Esophagus squamous epithelium (tissue), 5 donors: ENCODE measurements at places on chromosomes 1 and 21.

DNA sequence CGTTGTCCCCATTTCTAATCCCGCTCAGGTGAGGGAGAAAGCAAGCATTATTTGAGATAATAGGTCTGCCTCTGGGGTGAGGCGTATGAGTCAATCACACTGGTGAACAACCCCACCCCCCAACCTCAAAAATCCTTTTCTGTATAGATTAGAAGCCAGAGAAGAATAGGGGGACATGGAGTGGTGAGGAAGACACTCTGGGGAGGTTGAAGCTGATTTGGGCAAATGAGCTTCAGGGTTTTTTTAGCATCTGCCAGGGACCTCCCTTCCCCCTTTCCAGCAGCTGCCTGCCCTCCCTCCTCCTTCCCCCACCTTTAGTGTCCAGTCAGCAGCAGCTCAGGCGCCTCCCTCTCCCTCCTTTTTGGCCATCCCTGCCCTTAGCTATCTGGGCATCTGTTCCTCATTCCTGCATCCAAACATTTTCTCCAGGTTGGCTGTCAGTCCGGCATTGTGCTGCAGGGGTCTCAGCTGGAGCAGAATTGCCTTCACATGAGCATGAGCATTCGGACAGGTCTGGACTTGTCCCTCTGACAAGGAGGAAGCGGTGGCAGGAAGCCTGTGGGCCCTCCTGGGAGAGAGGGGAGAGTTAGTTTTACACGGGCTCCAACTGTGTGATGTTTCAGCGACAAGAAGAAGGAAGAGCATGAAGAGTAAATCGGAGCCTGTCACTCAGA, 30.8 kb upstream of the PTGFRN start:
- no peak for DNase-seq

DNA sequence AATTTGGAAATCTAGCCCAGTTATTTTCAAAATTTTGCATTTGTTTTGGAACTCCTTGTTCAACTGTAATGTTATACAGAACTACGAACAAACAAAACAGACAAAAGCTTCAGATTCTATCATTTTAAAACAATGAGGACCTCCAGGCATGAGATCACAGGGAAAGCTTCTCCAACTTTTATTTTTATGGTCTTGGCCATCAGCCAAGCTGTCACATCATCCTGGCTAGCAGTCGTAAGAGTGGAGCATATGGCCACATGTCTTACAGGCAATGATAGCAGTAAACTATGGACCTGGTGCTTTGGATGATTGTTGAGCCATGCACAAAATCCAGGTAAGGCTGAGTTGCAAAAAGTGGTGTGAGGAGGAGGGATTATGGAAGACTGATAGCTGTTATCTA, 299.6 kb downstream of the LMX1A start:
- no peak for DNase-seq

- no peak for DNase-seq
Observed at GRCh38 chr1:186757851-186758250, 70.9 kb upstream of the PLA2G4A start.

- DNase-seq = no peak
Observed at GRCh38 chr1:73500154-73500553, 697.8 kb downstream of the LRRIQ3 start.

DNA sequence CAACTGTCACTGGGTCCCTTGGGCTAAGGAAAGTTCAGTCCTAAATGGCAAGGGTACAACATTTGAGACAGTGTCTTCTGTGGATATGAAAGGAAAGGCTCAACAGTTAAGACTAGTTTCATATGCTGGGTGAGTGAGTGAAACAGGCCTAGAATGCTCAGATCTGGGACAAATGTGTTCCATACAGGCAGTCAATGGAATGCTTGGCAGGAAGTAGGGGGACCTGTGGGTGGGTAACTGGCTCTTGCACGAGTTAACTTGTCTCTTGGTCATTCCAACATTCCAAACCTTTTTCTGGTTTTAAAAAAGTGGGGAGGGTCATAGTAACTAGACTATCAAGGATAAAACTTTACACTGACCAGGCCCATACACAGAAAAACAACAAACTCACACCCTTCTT, 17.8 kb upstream of the ADAM30 start:
- no peak for DNase-seq

GRCh38 chr1:25065795-25066238, 135.7 kb upstream of the RUNX3 start:
- no peak for DNase-seq

- no peak for DNase-seq
Observed at GRCh38 chr1:26012864-26013263, 8.7 kb upstream of the EXTL1 start.

DNA sequence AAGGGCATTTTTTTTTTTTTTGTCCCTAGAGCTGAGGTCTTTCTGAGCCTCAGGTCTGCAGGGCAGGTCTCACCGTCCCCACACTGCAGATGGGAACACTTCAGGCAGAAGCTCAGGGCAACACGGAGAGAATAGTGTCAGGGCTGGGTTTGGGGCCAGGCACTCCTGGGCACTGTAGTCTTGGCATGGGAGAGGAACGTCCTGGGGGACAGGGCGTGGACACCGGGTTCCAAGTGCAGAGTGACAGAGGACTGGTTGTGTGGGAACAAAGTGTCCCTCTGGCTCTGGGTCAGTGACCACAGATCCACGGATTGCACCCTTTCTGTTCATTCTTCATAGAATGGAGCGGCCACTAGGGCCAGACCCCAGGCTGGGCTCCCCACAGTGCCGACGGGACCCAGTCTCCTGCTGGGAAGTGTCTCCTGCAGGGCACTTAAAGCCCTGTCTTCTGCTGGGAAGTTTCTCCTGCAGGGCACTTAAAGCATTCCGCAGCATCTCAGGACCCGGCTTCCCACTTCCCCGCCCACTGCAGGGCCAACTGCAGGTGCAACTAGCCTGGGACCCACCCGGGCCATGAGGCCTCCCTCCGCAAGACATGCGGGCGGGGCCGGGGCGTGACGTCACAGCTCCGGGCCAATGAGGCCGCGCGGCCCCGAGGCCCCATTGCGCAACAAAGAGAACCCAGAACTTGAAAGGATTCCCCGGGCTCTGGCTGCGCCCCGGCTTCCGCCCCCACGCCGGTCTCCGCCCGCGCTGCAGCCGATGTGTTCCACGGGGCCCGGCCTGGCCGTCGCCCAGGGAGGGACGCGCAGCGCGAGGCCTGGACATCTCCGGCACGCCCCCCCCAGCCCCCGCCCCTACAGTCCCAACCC, 1.2 kb downstream of the GPR153 start:
- DNase-seq = no peak

- DNase-seq = no peak
Observed at GRCh38 chr1:161298116-161298515, 11.7 kb downstream of the MPZ start.

DNA sequence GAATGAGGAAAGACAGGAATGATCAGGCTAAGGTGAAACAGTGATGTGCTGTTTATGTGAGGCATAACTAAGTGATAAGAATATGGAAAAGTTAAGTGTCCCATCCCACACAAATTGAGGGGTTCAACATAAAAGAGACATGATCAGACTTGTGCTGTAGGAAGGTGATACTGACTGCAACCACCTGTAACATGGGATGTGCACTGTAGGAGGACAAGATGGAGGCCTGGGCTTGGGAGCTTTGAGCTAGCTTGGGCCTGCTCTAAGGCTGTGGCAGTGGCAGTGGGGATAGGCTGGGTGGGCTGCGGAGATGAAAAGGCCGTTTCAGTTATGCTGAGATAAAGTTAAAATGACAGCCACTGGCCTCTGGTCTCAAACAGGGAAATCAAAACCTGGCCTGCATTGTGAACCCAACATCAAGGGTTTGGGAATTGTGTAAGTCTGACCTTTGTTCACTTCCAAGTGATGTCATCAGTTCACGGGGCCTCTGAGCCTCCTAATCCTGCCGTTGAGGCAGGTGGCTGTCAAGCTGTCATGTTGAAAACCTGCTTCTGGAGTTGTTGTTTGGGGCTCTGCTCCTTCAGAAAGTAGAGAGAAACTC, 61.2 kb upstream of the TENT5C start:
- no peak for DNase-seq

DNA sequence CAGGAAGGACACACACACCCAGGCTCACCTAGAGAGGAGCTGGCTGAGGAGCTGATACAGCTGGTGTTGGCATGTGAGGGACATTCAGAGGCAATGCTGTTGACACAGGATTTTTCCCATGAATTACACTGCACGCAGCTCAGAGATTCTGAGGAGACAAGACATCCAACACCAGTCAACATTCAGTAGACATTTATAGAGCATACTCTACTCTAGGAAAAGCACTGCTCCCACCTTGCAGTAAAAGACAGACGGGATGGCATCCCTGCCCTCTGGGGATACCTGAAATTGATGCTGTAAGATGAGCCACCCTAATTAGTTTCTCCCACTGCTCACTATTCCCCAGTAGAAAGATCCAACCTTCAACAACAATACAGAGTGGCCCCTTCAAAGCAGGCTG, 5.1 kb downstream of the LYPD8 start:
- no peak for DNase-seq

- DNase-seq = no peak
Observed at GRCh38 chr1:1908506-1908791, 6.6 kb upstream of the CALML6 start.

DNA sequence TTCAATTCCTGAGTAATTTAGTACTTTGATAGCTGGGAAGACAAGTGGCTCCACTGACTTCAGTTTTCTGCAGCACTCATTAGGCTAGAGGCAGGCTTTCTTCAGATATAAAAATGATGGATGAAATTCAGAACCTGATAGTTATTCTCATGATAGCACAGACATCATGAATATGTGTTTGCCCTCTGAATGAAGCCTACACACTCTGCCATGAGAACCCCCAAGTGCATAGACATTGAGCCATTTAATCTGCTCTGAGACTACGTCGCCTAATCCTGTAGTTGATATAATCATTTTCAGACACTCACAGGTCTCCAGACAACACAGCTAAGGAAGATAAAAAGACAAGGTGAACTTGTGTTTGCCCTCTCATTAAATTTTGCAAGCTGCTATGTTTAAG, 566.1 kb downstream of the AMY1C start:
- no peak for DNase-seq

DNA sequence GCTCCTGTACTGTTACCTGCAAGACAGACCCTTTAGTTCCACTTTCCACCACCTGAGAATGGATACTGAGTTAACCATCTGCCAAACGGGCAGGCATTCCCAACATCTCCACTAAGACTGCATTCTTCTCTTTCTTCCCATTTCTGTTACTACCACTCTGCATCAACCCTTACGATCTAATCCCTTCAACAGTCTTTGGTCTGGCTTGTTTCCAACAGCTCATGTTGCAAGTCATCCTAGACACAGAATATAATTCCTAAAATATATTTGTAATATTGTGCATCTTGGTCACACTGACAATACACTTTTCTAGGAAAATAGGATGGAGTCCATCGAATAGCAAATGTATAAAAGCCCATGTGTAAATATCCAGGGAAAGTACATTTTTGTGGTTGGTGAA, 166.7 kb downstream of the SIPA1L2 start:
- no peak for DNase-seq
